ENCODE measurements at places on chromosomes 3 and 15. TPM values are rescaled to one million over a fixed set of nuclear protein-coding genes. Genes with fewer than 3 reads are reported as not detected.

DNA sequence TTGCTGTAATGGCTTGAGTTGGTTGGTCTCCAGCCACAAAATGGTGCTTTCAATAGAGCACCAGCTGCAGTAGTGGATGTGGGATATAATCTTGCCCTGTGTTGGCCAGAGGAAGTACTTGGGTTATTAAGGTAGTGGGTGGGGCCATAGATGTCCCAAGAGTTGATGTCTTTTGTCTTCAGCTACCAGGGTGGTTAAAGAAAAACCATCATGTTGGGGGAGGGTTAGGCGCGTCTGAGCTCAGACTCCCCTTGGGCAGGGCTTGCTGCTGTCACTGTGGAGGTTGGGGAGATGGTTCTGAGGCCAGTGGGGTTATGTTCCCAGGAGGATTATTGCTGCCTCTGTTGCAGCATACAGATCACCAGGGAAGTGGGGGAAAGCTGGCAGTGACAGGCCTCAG lies 46.9 kb upstream of the GADL1 start:
- no peak for DNase-seq

DNA sequence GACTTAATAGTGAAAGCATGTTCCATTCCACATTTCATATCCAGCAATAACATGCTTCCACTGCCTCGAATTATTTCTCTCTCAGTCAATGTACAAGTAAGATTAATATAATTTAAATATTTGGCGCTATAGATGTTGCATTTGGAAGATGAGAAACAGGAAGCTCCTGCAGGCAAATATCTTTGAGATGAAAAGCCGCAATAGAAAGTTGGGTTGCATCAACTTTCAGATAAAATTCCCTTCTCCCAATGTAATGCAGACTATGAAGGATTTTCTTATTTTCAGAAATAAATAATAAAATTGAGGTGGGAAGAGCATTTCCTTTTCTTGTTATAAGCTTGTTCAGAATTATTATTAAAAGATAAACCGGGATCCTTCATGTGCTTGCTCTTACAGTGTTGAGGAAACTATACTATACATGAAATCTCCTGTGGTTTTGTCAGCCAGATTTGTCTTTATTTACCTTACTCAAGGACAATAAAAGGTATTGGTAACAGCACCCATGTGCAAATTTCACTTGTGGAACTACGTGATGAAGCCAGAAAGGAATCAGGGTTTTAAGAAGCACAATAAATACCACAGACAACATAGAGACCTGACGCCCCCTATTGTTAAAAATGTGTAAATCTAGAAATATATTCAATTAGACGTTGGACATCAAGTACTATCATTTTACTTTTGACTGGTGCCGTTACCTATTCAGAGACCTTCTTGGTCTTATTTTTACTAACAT lies 307.0 kb downstream of the ARPP21 start:
- no peak for DNase-seq

SLC27A2 gene
- not detected for total RNA-seq

DNA sequence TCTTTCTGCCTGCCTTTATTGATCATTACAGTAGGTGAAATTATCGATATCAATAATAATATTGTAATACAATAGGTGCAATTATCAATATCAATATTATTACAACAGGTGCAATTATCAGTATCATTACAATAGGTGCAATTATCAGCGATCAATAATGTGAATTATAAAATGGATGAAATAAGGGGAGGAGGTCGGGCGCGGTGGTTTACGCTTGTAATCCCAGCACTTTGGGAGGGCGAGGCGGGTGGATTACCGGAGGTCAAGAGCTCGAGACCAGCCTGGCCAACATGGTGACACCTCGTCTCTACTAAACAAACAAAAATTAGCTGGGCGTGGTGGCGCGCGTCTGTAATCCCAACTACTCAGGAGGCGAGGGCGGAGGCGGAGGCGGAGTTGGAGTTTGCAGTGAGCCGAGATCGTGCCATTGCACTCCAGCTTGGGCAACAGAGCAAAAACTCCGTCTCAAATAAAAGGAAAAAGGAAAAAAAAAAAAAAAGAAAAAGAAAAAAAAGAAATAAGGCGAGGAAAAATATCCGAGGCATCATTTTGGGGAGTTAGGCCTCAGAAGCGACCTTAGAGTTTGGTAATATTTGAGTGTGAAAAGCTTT lies 611 bp upstream of the BNIP2 start:
- no peak for DNase-seq

CHRNA3 gene
- not detected for total RNA-seq

GRCh38 chr15:74138642-74139041 lies 8.3 kb downstream of the ISLR2 start:
- DNase-seq = no peak

DNA sequence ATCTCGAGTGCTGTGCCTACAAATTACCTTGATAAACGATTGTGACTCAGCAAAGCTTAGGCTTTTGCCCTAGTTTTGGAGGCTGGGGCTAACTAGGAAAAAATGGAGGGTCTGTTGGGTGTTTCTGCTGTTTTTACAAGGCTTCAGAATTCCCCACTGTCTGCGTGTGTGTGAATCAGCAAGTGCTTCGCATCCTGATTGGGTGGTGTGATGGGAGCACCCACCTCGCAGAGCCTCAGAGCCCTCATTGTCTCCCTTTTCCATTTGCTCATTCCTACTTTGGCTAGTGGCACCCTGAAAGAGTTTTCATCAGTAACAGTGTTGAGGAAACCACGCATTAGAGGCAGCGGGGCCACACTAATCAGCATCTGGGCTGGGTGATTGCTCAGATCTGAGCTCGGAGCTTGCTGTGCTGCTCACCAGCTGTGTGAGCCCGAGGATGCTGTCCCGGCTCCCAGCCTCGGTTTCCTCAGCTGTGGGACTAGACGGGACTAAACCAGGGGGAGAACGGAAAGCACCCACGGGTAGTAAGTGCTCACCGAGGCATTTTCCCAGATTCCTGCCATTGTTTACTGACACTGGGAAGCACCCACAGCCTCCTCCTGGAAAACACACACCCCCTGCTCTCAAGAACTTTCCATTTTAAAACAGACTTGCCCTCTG lies 40.6 kb downstream of the GOLGA8S start:
- DNase-seq = no peak

DNA sequence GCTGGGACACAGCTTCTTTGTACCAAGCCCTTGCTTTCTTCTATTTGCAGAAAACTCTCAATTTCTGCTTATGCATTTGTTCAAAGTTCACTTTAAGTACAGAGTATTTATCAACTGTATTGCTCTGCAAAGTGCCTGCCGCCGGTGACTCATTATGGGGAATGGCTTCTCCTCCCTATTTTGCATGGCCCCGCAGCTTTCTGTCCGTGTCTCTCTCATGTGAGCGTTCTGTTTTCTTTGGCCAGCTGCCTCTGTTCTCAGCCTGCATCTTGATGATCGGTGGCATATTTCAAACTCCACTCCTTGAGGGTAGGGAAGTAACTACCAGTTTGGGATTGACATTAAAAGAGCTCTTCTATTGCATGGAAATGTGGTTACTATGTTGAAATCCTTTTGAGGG lies 28.6 kb upstream of the ST8SIA2 start:
- DNase-seq = no peak

LXN gene
- 114 TPM for total RNA-seq

- no peak for DNase-seq
Observed at GRCh38 chr15:57036352-57036751, 117.9 kb downstream of the TCF12 start.

- DNase-seq = no peak
Observed at GRCh38 chr3:187665010-187665409, 5.2 kb downstream of the SST start.

- no peak for DNase-seq
Observed at GRCh38 chr3:171187706-171188290, 161.3 kb upstream of the SLC2A2 start.

DNA sequence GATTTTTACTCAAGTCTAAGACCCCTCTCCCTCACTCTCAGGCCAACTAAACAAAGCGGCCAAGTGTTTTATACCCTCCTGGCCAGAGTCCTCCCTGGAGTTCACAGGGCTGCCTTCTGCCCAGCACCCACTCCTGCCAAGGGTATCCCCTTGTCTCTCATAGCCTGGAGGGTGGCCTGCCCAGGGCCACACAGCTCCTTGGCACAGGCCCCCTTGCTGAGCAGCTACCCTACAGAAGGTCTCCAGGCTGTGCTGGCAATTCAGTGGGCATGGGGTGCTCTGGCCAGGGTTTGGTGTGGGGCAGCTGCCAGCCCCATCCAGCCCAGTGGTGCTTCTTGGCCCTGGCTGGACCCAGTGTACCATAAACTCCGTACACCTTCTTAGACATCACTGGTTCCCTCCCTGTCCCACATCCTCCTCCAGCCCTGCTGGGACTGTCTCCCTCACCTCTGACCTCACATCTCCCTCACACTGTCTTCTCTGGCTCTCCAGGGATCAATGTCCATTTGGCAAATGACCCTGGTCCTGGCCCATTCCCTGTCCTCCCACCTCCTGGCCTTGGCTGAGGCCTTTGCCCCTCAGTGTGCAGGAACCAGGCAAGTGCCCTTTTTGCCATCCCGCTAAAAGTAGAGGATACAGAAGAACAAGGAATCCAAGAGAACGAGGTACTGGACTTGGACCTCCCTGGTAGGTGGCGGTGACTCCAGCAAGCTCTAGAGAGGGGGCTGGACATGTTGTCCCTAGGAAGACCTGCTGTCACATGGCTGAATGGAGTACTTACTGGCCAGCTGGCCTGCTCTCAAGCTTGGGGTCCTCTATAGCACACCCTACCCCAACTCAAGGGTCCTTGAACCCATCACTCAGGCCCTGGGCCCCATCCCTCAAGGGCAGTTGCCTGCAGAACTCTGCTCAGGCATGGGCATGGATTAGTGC lies 50.0 kb upstream of the TRPM1 start:
- DNase-seq = peak; percentile 45

DNA sequence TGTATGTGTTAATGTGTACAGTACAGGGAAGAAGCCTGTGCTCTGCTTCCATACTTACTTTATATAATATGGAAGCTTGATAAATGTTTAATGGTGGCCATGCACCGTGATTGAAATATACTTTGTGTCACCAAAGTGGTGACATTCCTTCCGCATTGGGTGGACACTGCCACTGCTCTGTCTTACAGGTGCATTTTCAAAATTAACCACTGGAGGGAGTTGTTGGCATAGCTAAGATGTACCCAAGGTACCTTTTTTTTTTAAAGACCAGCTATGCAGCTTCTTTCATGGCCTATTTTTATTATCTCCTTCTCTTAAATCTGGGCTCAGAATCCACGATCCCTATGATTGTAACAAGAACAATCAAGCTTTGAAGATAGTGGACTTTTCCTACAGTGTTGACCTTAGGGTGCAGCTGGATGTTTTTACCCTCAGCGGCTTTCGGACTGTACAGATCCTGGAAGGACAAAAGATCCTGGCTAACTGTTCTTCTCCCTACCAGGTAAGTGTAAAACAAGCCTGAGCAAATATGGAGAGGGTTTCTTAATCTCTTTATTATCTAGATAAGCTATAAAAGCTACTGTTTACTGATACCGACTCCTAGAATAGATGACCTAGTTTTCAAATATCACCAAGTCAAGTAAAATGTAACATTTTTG lies 21.6 kb upstream of the PAK6 start:
- DNase-seq = peak; percentile 72

C3orf70 gene
- 1.4 TPM for total RNA-seq
